ENCODE measurements at places on chromosomes 12 and 14. TPM values are rescaled to one million over a fixed set of nuclear protein-coding genes. Genes with fewer than 3 reads are reported as not detected.

DNA sequence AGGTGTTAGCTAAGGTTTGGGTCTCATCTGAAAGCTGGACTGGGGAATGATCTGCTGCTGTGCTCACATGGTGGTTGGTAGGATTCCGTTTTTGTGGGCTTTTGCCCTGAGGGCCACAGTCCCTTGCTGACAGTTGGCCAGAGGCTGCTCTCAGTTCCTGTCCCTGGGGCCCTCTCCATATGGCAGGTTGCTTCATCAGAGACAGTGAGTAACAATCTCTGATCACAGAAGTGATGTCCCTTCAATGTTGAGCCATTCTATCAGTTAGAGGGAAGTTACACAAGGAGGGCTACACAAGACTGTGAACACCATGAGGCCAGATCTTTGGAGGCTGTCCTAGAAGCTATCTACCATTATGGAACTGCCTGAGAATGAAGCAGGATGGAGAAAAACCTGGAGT, 137.2 kb downstream of the AACS start:
- no peaks in the 10 kb centered on the region for H3K27me3 ChIP-seq
- no peak overlapping the region for H3K27ac ChIP-seq
- H3K4me1 ChIP-seq: peaks cover 4% of the 10 kb centered on the region
- H3K36me3 ChIP-seq: peaks cover 18% of the 10 kb centered on the region
- no peak for DNase-seq
- H3K4me3 ChIP-seq: no peak overlapping the region

GRCh38 chr12:48018618-48018995, 14.3 kb upstream of the COL2A1 start:
- peaks cover 97% of the 10 kb centered on the region for H3K27me3 ChIP-seq
- no peak overlapping the region for H3K4me3 ChIP-seq
- H3K36me3 ChIP-seq: no peaks in the 10 kb centered on the region
- peaks cover 7% of the 10 kb centered on the region for H3K4me1 ChIP-seq

DNA sequence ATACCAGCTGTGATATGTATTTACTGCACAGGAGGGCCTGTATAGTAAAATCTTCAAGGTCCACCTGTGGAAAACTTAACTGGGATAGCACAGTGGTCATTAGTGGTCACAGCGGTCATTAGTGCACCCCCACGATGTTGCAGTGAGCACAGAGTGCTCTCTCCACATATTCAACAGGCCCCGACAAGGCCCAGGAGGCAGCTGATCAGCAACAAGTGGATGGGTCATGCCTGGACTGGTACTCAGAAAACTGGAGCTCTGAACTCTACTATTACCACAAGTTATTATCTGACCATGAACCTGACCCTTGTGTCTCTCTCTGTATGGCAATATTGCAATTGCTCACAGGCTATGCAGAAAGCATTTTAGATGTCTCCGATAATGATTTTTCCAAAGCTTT, 129.5 kb downstream of the SLC35F4 start:
- no peak overlapping the region for H3K4me3 ChIP-seq
- H3K27me3 ChIP-seq: no peaks in the 10 kb centered on the region
- no peaks in the 10 kb centered on the region for H3K36me3 ChIP-seq
- H3K27ac ChIP-seq: no peak overlapping the region
- DNase-seq: no peak

GRCh38 chr12:80776706-80777105, 60.0 kb downstream of the MYF5 start:
- 0 out of 2 replicates have a peak, but pooled peaks cover 3% of the 10 kb centered on the region for H3K36me3 ChIP-seq
- H3K4me1 ChIP-seq: peaks cover 2% of the 10 kb centered on the region

GRCh38 chr12:109581334-109581691, 7.7 kb downstream of the MVK start:
- H3K27ac ChIP-seq: no peak overlapping the region
- peaks cover 54% of the 10 kb centered on the region for H3K36me3 ChIP-seq
- H3K4me3 ChIP-seq: no peak overlapping the region
- no peaks in the 10 kb centered on the region for H3K4me1 ChIP-seq
- no peaks in the 10 kb centered on the region for H3K27me3 ChIP-seq

DNA sequence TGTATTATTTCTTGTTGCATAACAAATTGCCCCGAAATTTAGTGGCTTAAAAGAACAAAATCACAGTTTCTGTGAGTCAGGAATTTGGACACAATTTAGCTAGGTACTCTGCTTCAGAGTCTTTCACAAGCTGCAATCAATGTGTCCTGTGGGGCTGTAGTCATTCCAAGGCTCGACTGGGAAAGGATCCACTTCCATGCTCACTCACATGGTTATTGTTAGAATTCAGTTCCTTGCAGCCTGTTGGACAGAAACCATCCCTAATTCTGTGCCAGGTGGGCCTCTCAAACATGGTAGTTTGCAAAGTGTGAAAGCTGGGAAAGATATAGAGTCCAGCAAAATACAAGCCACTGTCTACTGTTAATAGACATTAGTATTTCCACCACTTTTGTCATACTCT, 59.7 kb upstream of the ARID2 start:
- H3K4me1 ChIP-seq: no peaks in the 10 kb centered on the region
- H3K4me3 ChIP-seq: no peak overlapping the region
- H3K27ac ChIP-seq: no peak overlapping the region
- DNase-seq: no peak
- H3K36me3 ChIP-seq: no peaks in the 10 kb centered on the region

GRCh38 chr14:58752771-58753201, 115.0 kb downstream of the DACT1 start:
- no peak for DNase-seq
- H3K27ac ChIP-seq: no peak overlapping the region
- no peaks in the 10 kb centered on the region for H3K36me3 ChIP-seq

- no peak for DNase-seq
- H3K27me3 ChIP-seq: no peaks in the 10 kb centered on the region
- H3K27ac ChIP-seq: no peak overlapping the region
- no peak overlapping the region for H3K4me3 ChIP-seq
- no peaks in the 10 kb centered on the region for H3K36me3 ChIP-seq
- peaks cover 11% of the 10 kb centered on the region for H3K4me1 ChIP-seq
These were observed 2.6 kb upstream of the SLC11A2 start for GRCh38 chr12:51028813-51029150.

DNA sequence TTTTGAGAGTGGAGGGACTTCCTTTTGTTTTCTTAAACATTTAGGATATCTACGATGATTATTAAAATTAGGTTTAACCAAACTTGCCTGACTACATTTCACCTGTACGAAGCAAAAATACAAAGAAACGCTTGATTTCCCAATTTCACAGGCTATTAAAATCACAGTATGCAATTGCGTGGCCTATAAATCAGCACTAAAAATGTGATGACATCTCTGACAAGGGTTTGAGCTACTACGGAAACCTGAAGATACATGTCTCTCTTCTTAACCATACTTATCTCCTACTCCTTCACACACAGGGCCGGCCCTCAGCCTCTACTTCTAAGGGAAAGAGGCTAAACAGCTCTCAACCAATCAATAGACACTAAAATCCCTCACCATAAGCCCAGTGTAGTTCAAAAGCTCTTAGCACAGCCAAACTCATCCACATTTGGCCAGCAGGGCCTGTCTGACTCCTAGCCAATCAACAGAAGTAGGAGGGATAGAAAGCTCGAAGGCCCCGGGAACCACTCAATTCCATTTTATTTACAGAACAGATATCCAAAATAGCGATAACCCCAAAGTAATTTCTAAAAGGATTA, 137.3 kb downstream of the FOXN3 start:
- H3K4me3 ChIP-seq: no peak overlapping the region
- no peaks in the 10 kb centered on the region for H3K27me3 ChIP-seq
- DNase-seq: no peak

DNA sequence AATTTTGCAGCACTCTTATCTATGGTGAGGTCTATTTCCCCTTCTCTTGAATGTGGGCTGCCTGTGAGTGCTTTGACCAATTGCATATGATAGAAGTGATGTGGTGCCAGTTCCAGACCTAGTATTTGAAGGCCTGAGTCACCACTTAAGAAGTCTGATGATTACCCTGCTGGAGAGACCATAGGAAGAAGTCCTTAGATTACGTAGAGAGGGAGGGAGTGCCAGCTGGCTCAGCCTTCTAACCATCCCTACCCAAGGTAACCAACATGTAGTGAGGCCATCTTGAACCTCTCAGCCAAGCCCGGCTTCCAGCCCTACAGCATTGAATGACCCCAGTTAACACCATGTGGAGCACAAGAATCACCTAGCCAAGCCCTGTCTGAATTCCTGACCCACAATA, 166.9 kb downstream of the NELL2 start:
- no peak overlapping the region for H3K27ac ChIP-seq
- no peak overlapping the region for H3K4me3 ChIP-seq
- H3K27me3 ChIP-seq: no peaks in the 10 kb centered on the region
- no peak for DNase-seq
- H3K4me1 ChIP-seq: no peaks in the 10 kb centered on the region

DNA sequence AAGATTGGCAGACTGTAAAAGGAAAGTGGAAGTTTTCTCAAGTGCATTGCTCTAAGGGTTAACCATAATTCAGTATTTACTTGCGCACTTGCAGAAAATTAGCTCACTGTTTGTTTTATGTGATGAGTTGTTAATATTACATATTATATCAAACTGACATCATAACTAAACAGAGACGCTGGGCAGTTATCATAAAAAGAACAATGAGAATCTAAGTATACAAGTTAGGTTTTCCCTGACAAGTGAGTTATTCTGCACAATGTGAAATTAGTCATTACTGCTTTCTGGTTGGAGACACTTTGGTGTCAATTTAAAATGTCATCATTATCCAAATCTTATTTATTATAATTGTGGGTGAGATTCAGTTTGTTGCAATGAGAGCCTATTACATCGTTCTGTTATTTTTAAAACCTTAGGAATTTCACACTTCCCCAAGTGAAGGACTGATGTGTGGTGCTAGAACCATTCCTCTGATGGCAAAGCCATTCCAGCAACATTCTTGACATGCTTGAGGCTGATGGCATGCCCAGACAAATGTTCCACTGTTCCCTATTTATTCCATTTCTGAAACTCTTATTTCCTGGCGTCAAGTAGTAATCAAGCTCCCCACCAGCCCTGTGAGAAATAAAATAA, 90.1 kb upstream of the FLRT2 start:
- H3K27me3 ChIP-seq: no peaks in the 10 kb centered on the region
- no peak overlapping the region for H3K27ac ChIP-seq
- no peak overlapping the region for H3K4me3 ChIP-seq
- no peaks in the 10 kb centered on the region for H3K36me3 ChIP-seq
- no peak for DNase-seq
- H3K4me1 ChIP-seq: no peaks in the 10 kb centered on the region

DNA sequence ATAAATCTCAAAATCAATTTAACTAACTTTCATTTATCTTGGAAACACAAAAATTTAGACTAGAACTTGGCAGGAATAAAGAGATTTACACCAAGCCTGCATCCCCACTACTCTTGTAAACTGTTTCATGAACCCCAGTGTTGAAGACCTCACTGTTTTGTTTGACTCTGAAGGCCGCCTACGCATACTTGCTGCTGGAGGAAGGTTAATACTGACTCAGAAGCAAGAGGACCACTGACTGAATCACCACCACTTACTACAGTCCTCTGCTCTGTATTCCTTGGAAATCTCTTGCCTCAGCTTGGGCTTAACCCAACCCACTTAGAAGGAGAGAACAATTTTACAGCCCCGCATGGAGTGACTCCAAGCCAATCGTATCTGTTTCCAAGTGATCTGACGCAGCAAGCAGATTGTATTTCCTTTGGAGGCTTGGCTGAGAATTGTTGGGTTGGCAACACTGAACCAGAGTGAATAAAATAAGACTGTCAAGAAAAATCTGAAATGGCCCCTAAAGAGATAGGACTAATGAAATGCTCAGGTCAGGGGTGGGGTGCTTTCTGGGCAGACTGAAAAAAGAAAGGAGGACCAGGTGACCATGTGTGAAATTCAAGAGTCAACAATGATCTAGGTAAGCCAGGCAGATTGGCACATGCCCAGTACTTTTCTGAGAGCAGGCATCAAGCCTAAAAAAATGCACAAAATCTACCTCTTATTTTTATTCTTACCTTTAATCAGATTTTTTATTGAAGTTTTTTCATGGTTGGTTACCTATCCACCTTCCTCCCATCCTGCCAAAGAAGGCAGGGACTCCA, 248.6 kb downstream of the ZFP36L1 start:
- no peaks in the 10 kb centered on the region for H3K36me3 ChIP-seq
- H3K27me3 ChIP-seq: no peaks in the 10 kb centered on the region
- H3K27ac ChIP-seq: no peak overlapping the region

DNA sequence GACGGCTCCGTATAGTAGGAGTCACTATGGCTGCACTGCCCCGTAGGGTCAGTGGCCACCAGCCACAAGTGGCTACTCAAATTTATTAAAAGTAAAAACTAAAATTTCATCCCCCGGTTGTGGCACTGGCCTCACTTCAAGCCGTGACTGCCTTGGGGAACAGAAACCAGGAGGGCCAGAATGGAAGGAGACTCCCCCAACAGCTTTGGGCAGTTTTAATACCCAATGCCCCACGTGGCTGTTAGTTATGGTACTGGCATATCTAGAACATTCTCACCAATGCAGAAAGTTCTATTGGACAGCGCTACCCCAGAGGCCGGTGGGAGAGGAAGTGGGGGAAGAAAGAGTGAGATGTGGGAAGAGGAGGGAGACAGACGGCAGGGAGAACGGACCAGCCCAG, 6.2 kb downstream of the NCOR2 start:
- DNase-seq: no peak
- H3K27ac ChIP-seq: no peak overlapping the region
- H3K4me3 ChIP-seq: peak overlapping the region; percentile 10
- peaks cover 24% of the 10 kb centered on the region for H3K4me1 ChIP-seq

DNA sequence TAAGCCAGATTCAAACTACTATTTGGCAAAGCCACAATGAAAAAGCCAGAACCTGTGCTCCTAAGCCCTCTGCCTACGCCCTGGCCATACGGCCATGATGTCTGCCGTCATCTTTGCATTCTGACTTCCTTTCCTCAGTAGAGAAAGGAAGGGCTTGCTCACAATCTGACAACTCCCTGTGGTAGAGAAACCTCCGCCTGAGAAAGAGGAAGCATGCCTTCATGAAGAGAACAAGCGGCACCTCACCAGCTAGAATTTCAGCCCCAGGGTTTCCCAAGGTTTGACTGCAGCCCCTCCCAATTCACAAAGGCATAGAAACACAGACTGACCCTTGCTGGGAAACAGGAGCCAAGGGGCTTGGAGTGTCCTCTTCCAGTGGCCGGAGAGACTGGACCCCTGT, 25.7 kb downstream of the TEP1 start:
- peaks cover 29% of the 10 kb centered on the region for H3K36me3 ChIP-seq
- H3K4me3 ChIP-seq: no peak overlapping the region
- DNase-seq: no peak
- H3K27ac ChIP-seq: no peak overlapping the region

GRCh38 chr12:49811961-49812401, 16.2 kb downstream of the NCKAP5L start:
- H3K27me3 ChIP-seq: no peaks in the 10 kb centered on the region
- H3K4me3 ChIP-seq: no peak overlapping the region
- peaks cover 35% of the 10 kb centered on the region for H3K4me1 ChIP-seq

Gene ZBTB42
- polyA plus RNA-seq: 3.1 TPM

Gene GUCY2C
- polyA plus RNA-seq: 1.9 TPM

Gene EGLN3
- polyA plus RNA-seq: 10.6 TPM

Gene PRH2
- 0.16 TPM for polyA plus RNA-seq

Gene RTL1
- 0.02 TPM for polyA plus RNA-seq

Gene RNASE4
- polyA plus RNA-seq: 3.7 TPM

Gene ART4
- polyA plus RNA-seq: not detected

Data from H1 (cell line).